ENCODE measurements at places on chromosomes 4 and X. TPM values are rescaled to one million over a fixed set of nuclear protein-coding genes. Genes with fewer than 3 reads are reported as not detected.
A peak's percentile ranks its signal among the peaks of the same experiment; 100 is the strongest.

Gene FGFRL1
- polyA plus RNA-seq = 0.17 TPM

Gene DMRTC1B
- not detected for polyA plus RNA-seq

DNA sequence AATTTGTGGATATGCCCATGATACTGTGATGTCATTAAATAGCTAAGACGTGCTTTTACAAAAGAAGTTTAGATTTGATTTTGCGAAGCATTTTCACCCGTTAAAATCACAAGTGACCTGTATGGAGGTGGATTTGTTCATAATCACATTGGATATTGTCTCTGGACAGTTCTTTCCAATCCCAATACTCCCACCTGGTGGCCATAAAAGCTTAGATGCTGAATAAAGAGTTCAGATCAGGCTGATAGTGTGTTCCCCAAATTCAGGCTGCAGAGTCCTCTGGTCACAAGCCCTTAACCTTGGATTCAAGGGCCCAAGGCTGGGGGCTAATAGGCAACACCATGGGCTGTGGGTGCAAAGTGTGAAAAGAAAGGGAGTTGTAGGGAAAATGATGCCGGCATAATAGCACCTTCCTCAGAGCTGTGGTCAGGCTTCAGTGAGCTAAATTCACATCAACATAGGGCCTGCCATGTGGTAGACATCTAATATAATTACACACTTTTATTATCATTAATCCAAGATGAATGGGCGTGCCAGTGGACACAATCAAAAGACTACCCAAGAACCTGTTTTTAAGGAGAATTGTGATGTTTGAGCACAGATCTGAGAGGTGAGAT lies 28.1 kb downstream of the SMIM43 start:
- peak; percentile 28 for DNase-seq

DNA sequence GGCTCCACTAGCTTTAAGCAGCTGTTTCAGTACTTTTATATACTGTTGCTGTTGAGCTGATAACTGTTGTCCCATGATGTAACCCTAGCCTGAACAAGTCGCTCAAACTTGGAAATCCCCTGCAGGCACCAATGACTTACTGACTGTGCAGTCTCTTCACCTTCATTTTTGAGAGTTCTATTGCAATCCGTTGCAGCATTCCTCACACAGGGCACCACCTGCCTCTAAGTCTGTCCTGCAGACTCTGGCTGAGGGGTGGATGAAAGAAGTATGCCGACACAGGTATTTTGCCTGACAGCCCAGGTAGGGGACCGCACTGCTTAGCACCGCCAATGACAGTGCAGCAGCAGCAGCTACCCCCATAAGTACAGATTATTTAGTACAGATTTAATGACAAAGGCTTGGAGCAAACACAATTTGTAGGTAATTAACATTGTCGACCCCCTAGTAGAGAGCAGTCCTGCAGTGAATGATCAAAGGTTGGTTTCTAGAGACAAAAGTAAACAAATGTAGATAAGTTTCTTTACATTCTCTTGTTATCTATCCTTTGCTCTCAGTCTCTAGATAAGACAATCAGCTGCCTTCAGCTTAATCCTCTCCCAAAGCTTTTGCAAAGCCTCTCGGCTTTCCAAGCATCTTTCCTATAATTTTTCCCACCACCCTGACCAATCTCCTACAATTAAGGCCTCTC lies 205.0 kb downstream of the PABPC4L start:
- no peak for DNase-seq

Gene RASL11B
- not detected for polyA plus RNA-seq

DNA sequence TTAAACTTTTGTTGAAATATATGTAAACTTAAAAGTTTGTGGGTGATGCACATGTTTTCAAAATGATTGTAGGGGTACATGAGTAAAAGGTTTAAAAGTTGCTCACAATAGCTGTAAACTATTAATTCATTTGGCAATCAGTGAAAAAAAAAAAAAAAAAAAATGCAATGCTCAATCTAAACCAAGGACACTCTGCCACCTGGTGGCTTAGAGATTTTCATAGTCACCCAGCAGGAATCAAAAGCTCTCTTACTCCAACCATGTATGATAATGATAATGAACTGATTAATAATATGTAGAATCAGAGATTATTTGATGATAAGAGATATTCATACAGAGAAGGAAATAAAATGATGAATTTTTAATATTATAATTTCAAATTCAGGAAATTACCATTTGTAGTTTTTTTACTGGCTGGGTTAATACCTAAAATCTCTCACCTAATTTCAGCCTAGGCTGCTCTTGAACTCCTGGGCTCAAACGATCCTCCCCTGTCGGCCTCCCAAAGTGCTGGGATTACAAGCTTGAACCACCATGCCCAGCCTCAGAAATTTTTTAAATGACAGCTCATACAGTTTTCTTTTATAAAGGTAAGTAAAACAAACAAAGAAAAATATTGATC lies 46.9 kb upstream of the SLC25A4 start:
- no peak for DNase-seq

Gene FAT4
- polyA plus RNA-seq = not detected

Gene PPARGC1A
- 1.1 TPM for polyA plus RNA-seq
